Kidney (tissue), 22 donors: ENCODE measurements at places on chromosomes 1 and 21. TPM values are rescaled to one million over a fixed set of nuclear protein-coding genes. Genes with fewer than 3 reads are reported as not detected.

DHRS3 gene
- total RNA-seq: 44.8 TPM

TIE1 gene
- 46.3 TPM for total RNA-seq

- no peak for DNase-seq
These were observed 10.4 kb upstream of the PTPRF start for GRCh38 chr1:43520100-43520778.

- DNase-seq: peak; percentile 82
These were observed 191.6 kb downstream of the HIVEP3 start for GRCh38 chr1:41726899-41727748.

GRCh38 chr1:246428542-246429308 lies 78.4 kb downstream of the SMYD3 start:
- no peak for DNase-seq

DNA sequence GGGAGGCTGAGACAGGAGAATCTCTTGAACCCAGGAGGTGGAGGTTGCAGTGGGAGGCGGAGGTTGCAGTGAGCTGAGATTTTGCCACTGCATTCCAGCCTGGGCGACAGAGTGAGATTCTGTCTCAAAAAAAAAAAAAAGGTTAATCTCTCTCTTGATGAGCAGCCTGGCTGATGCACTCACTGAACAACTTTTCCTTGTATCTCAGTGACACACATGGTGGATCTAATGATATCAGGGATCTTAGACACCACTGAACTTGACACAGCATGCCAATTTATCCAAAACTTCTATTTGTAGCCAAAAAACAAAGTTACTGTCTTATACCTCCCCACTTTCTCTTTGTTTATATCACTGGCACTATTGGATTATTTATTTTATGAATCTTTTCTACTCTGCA lies 16.2 kb downstream of the RHBDL2 start:
- DNase-seq: no peak
